H1 (cell line): ENCODE measurements at places on chromosomes 2 and 18.

GRCh38 chr2:180677200-180677599, 303.2 kb upstream of the UBE2E3 start:
- H3K27ac ChIP-seq: no peak overlapping the region
- no peak overlapping the region for H3K4me3 ChIP-seq
- no peak for DNase-seq
- H3K4me1 ChIP-seq: no peaks in the 10 kb centered on the region
- H3K36me3 ChIP-seq: no peaks in the 10 kb centered on the region

DNA sequence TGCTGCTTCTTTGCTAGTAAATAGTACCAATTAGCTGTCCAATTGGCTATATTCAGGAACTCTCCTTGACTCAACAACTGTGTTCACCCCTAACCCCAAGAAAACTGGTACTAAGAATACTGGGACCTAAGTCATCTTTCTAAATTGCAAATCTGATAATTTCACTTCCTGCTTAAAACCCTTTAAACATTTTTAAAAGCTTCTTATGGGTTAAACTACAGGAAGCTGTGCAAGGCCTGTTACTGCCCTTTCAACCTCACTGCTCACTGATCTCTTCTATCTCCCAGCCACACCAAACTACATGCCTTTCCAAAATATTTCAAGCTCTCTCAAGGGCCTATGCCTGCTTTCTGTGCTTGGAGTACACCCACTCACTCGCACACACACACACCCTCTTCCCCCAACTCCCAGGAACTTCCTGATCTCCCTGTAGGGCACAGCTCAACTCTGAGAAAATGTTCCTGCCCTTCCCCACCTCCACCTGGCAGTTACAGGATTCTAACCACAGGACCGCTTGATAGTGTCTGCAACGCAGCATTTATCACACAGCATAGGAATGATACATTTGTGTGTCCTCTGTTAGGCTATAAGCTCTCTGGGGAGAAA, 6.7 kb downstream of the LMAN1 start:
- H3K27me3 ChIP-seq: no peaks in the 10 kb centered on the region
- no peak overlapping the region for H3K27ac ChIP-seq
- DNase-seq: no peak
- no peaks in the 10 kb centered on the region for H3K4me1 ChIP-seq

GRCh38 chr18:2180586-2180985, 390.7 kb downstream of the METTL4 start:
- DNase-seq: no peak
- no peaks in the 10 kb centered on the region for H3K36me3 ChIP-seq
- no peak overlapping the region for H3K4me3 ChIP-seq
- no peak overlapping the region for H3K27ac ChIP-seq

GRCh38 chr2:105732101-105732500, 12.6 kb upstream of the NCK2 start:
- H3K36me3 ChIP-seq: no peaks in the 10 kb centered on the region
- H3K27me3 ChIP-seq: no peaks in the 10 kb centered on the region
- H3K27ac ChIP-seq: no peak overlapping the region
- no peak overlapping the region for H3K4me3 ChIP-seq

GRCh38 chr18:4870177-4870773, 326.8 kb downstream of the AKAIN1 start:
- H3K27ac ChIP-seq: no peak overlapping the region
- H3K36me3 ChIP-seq: no peaks in the 10 kb centered on the region; the same call in 1 of the 2 replicates
- H3K27me3 ChIP-seq: no peaks in the 10 kb centered on the region
- DNase-seq: no peak

DNA sequence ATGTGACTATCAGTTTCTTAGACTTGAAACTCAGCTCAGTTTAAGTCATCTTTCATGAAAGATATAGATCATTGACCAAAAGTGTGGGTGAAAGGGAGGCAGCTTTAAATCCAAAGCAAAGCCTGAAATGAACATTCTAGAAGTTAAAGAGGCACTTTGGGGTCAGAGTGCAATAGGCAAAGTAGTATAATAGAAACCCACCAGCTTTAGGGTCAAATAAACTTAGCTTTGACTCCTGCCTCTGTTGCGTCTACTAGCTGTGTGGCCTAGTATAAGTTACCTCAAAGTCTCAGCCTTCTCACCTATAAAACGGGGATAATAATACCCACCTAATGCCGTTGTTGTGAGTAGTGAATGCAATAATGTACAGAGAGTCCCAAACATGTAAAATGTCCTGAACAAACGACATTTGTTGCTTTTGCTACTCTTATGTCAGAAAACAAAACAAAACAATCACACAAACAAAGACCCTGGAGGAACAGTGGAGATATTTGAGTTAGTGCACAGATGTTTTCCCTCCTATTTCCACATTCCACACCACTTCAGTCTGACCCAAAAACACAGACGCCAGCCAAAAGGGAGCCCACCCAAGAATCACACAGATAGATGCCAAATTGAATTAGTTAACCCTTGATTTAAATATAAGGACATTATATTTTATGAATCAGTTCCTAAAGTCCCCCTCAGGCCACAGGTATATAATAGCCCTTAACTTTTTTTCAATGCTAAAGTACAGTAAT, 657.0 kb downstream of the ARHGAP15 start:
- no peak overlapping the region for H3K27ac ChIP-seq
- H3K27me3 ChIP-seq: no peaks in the 10 kb centered on the region
- H3K4me3 ChIP-seq: no peak overlapping the region
- no peak for DNase-seq

- H3K27ac ChIP-seq: no peak overlapping the region
- H3K4me3 ChIP-seq: no peak overlapping the region
- no peaks in the 10 kb centered on the region for H3K36me3 ChIP-seq
- no peaks in the 10 kb centered on the region for H3K4me1 ChIP-seq
- no peak for DNase-seq
Observed at GRCh38 chr2:45782986-45783385, 131.5 kb downstream of the PRKCE start.

DNA sequence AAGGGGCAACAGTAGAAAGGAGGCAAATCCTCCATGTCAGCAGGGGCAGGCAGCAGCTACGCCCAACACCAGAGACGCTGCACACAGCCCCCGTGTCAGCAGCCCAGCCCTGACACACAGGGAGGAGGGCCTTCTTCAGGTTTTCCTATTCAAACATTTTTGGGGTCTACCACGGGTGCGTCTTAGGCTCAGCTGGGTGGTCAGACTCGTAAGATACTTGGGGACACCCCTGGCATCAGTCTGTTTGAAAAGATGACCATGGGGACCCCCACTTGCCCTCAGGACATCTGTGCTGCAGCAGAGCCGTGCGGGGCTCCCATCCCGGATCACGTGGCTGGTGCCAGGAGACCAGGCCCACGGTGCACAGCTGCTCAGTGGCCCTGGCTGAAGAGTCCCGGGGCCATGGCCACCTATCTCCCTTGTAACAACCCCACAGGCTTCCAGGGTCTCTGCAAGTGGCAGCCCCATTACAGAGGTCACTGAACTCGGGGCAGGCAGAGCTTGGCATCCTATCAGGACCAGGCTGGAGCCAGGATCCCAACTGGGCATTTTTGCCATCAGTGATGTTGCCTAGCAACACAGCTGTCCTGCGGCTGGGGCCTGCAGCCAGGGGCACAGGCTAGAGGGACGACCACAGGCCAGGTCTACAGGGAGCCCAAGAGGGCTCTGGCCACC, 82.5 kb downstream of the EDAR start:
- H3K27me3 ChIP-seq: no peaks in the 10 kb centered on the region
- H3K27ac ChIP-seq: no peak overlapping the region
- H3K36me3 ChIP-seq: no peaks in the 10 kb centered on the region
- H3K4me1 ChIP-seq: no peaks in the 10 kb centered on the region
- no peak for DNase-seq

GRCh38 chr18:4077204-4077603, 377.9 kb downstream of the DLGAP1 start:
- peaks cover 4% of the 10 kb centered on the region for H3K4me1 ChIP-seq
- no peak overlapping the region for H3K4me3 ChIP-seq
- no peaks in the 10 kb centered on the region for H3K36me3 ChIP-seq
- no peak for DNase-seq

- H3K36me3 ChIP-seq: no peaks in the 10 kb centered on the region
- peaks cover 3% of the 10 kb centered on the region for H3K4me1 ChIP-seq
- no peak for DNase-seq
- no peak overlapping the region for H3K27ac ChIP-seq
- H3K27me3 ChIP-seq: no peaks in the 10 kb centered on the region
- H3K4me3 ChIP-seq: no peak overlapping the region
Observed at GRCh38 chr2:75324861-75325284, 125.6 kb upstream of the TACR1 start.

GRCh38 chr2:10374362-10374943, 71.7 kb downstream of the HPCAL1 start:
- H3K27ac ChIP-seq: no peak overlapping the region
- DNase-seq: no peak
- no peaks in the 10 kb centered on the region for H3K36me3 ChIP-seq
- no peak overlapping the region for H3K4me3 ChIP-seq

DNA sequence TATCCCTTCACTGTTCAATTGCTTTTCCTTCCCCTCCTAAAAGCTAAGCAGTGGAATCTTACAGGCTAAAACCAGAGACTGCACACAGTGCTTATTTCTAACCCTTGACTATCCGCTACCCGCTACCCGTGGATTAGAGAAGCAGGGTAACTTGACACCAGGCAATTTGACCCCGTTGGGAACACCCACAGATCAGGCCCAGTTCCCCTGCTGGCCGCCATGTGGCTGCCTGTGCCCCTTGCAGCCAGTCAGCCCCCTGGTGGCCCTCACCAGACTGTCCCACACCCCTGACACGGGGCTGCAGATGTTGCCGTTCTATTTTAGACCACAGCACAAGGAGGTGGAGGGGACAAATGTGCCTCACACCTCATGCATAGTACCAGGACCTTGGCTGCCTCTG, 74.8 kb downstream of the TXNL1 start:
- no peaks in the 10 kb centered on the region for H3K27me3 ChIP-seq
- peak; percentile 79 for DNase-seq
- no peak overlapping the region for H3K27ac ChIP-seq
- H3K36me3 ChIP-seq: no peaks in the 10 kb centered on the region
- H3K4me1 ChIP-seq: no peaks in the 10 kb centered on the region; the same call in 1 of the 2 replicates
- no peak overlapping the region for H3K4me3 ChIP-seq

DNA sequence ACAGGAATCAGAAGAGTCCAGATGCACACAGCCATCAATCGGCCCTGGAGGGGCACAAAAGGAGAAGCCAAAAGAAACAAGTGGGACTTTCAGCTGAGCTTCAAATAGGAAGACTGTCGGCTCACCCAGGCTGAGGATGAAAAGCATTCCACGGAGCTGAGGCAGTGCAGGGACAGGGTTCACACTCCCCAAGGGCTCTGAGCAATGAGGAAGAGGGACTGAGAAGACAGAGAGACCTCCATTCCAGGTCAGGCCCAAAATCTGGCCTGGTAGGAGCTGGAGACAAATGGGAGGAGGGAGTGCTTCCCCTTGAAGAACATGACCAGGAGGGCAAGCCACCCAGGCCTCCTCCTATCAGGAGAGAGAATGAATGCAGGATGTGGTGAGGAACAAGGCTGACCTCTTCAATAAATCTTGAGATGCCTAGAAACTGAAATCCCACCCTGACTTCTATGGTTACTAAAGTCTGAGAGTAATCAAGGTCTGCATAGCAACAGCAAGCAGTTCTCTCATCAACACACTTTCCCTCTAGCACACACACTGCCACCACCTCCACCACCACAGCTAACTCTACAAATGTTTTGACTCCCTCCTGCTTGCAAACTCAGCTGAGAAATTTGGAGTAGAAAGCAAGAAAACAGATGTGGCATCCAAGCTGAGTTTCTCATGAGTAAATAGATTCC, 434.4 kb downstream of the TNS1 start:
- DNase-seq: no peak
- H3K4me1 ChIP-seq: no peaks in the 10 kb centered on the region

- H3K27me3 ChIP-seq: peaks cover 13% of the 10 kb centered on the region; the same call in 1 of the 2 replicates
- DNase-seq: peak; percentile 51
- H3K4me3 ChIP-seq: no peak overlapping the region; the same call in 1 of the 2 replicates
- no peaks in the 10 kb centered on the region for H3K36me3 ChIP-seq
- peaks cover 17% of the 10 kb centered on the region for H3K4me1 ChIP-seq
- H3K27ac ChIP-seq: peak overlapping the region; percentile 75
Observed at GRCh38 chr2:230902180-230902899, 22.7 kb downstream of the GPR55 start.

- no peaks in the 10 kb centered on the region for H3K27me3 ChIP-seq
- DNase-seq: peak; percentile 59
- peaks cover 14% of the 10 kb centered on the region; the same call in 1 of the 2 replicates for H3K4me1 ChIP-seq
- H3K27ac ChIP-seq: no peak overlapping the region
- H3K36me3 ChIP-seq: no peaks in the 10 kb centered on the region
Observed at GRCh38 chr18:49464718-49465598, 4.5 kb upstream of the DYM start.

GRCh38 chr2:109330056-109330455, 201.1 kb downstream of the SH3RF3 start:
- H3K4me1 ChIP-seq: peaks cover 9% of the 10 kb centered on the region; the same call in 1 of the 2 replicates
- no peak overlapping the region for H3K4me3 ChIP-seq
- H3K27me3 ChIP-seq: no peaks in the 10 kb centered on the region
- no peak for DNase-seq
- no peaks in the 10 kb centered on the region for H3K36me3 ChIP-seq

GRCh38 chr2:15201009-15201408, 360.1 kb downstream of the NBAS start:
- no peaks in the 10 kb centered on the region for H3K36me3 ChIP-seq
- no peaks in the 10 kb centered on the region for H3K4me1 ChIP-seq
- no peaks in the 10 kb centered on the region for H3K27me3 ChIP-seq
- no peak for DNase-seq

DNA sequence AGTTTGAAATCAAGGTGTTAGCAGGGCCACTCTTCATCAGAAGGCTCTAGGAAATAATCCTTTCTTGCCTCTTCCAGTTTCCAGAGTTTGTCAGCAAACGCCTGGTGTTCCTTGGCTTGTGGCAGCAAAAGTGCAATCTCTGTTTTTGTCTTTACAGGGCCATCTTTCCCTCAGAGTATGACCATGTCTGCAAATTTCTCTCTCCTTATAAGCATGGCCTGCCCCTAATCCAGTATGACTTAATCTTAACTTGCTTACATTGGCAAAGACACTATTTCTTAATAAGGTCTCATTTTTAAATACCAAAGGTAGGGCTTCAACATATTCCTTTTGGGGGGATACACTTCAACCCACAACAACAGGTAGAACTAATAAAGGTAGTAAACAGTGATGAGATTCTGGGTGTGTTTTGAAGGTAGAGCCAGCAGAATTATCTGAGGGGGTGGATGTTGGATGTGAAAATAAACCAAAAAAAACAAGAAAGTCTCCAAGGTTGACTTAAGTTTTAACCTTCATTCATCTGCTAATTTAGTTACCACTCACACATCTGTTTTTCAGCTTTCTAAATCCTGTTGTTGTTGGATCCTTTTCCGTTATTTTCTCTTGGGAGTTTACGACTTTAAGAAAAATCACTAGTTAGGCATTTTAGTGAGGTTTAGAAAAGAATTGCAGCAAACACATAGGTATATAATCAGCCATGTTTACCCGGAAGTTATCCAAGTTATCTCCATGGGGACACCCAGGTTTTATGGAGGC, 234.4 kb upstream of the FIGN start:
- H3K27ac ChIP-seq: no peak overlapping the region
- H3K4me1 ChIP-seq: no peaks in the 10 kb centered on the region
- no peaks in the 10 kb centered on the region for H3K36me3 ChIP-seq

DNA sequence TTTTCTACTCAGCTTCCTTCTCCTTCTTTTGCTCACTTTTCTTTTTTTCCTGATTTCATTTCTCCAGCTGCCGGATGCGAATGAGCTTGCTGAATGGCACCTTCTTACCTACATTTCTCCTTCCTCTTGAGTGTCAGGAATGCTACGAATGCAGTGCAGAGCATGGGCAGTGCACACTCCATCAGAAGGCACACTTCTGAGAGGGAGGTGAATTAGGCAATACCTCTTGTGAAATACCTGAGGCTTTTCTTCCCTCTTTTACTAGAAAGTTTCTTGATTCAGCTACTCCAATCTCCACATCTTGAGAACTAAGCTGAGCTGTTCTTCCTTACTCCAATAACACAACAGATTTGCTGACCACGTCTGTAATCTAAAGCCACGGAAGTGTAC, 51.1 kb downstream of the PLEKHM3 start:
- no peaks in the 10 kb centered on the region for H3K36me3 ChIP-seq
- no peak overlapping the region for H3K4me3 ChIP-seq
- no peak overlapping the region for H3K27ac ChIP-seq
- DNase-seq: no peak
- H3K4me1 ChIP-seq: peaks cover 28% of the 10 kb centered on the region; the same call in 1 of the 2 replicates
